ENCODE measurements at places on chromosomes 6 and 20.

DNA sequence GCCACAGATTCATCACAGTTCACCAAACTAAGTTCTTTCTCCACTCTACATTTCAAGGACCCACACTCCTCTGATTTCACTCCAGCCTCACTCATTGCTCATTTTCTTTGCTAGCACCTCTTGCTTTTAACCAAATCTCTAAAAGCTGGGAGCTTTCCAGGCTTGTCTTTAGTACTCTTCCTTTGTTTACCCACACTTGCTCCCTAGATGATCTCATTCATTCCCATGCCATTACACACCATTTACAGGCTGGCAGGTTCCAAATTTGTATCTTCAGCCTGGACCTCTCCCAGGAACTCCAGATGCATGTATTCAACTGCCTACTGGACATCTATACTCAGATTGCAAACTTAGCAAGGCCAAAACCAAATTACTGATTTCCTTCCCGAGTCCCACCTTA lies 5.3 kb upstream of the GUCA1B start:
- no peak for DNase-seq

- DNase-seq = no peak
Observed at GRCh38 chr6:11668455-11668854, 110.1 kb downstream of the ADTRP start.

- DNase-seq = no peak
Observed at GRCh38 chr20:41872930-41873329, 254.8 kb upstream of the CHD6 start.

DNA sequence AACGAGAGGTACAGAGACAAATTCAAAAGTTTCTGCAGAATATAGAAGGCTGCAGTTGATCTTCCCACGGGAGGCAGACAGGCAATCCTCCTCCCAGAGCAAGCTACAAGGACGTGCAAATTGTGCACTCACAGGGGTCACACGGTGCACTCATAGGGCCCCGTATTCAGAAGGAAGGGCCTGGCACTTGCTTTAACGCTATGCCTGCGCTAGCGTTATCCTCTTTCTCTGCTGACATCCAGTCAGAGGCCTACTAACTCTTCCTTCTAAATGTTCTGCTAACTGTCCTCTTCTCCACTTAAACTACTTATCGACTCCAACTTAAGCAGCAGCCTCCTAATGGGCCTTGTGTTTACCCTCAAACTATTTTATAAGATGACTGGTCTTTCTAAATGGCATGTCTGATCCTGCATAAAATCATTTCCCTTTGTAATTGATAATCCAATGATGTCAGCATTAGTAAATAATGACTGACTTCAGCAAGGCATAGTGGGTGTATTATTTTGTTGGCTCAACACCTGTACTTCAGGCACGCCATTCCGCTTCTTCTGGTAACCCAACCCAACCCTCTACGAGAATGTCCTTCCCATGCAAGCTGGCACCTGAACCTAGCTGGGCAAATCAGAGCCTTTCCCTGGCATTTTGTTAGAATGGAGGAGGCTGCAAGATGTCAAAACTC lies 2.2 kb downstream of the IFNGR1 start:
- DNase-seq = no peak

- DNase-seq = no peak
Observed at GRCh38 chr6:134575221-134575620, 257.3 kb upstream of the SGK1 start.

GRCh38 chr6:139423037-139423703 lies 48.7 kb upstream of the CITED2 start:
- no peak for DNase-seq

- DNase-seq = no peak
Observed at GRCh38 chr20:37697314-37697713, 3.5 kb downstream of the CTNNBL1 start.

GRCh38 chr20:7161690-7162089 lies 394.2 kb downstream of the BMP2 start:
- peak; percentile 13 for DNase-seq

DNA sequence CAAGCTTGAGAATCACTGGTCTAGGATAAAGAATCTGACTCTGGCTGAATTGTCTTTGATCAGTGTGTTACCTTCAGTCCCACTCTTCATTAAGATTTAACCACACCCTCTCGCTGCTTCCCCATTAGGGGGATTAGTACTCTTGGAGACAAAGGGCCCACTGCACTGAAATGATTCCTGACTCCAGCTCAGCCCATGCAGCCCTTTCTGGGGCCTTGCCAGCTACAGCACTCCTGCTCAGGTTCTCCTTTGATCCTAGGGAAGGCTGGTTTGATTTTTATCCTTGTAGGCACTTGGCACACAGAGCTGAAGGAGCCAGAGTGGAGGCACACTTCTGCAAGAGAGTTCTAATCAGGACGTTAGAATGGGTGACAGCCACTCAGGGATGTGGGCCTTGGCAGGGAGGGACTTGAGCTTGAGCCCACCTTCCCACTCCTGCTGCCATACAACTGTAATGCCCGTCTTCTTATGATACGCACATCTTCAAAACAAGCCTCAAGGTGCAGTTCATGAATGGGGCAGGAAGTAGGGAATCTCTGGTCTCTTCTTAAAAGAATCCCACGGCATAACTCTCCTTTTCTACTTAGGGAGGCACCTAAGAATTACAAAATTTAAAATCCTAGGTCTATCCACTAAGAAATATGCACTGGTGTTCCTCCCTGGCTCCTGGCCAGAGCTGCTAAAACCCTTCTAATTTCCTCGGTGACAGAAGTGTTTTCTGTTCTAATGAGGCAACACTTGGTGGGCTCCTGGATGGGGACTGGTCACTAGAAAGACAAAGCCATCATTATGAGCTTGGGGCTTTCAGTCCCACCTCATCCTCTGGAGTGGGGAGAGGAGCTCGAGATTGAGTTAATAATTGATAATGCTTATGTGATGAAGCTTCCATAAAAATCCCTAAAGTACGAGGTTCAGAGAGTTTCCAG lies 1.5 kb upstream of the SLA2 start:
- DNase-seq = no peak

DNA sequence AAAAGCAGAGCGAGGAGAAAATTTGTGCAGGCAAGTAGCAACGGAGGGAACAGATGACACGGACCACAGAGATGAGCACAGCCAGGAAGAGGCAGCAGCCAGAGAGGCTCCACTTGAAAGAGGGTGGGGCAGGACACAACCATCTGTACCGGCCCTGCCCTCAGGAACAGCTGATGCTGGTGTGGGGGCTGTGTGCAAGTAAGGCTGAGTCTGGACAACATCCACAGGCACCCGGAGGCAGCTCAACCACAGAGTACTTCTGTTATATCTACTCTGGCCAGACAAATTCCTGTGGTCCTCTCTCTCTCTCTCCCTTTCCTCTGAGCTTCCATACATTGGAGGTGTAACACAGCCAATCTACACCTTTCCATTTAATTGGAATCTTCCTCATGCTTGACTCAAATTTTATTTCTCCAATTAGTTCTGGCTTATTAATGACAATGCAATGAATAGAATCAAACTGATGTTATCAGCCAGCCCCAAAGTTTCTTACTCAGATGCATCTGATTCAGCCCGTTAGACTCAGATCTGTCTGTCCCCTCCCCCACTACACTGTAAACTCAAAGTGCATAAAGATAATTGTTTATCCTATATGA lies 24.9 kb downstream of the KIF13A start:
- DNase-seq = peak; percentile 83

- DNase-seq = no peak
Observed at GRCh38 chr6:25441663-25442270, 162.6 kb downstream of the CARMIL1 start.

- no peak for DNase-seq
Observed at GRCh38 chr20:57581202-57582028, 20.5 kb downstream of the PCK1 start.

GRCh38 chr6:35589201-35589739 lies 76.6 kb upstream of the TULP1 start:
- no peak for DNase-seq

DNA sequence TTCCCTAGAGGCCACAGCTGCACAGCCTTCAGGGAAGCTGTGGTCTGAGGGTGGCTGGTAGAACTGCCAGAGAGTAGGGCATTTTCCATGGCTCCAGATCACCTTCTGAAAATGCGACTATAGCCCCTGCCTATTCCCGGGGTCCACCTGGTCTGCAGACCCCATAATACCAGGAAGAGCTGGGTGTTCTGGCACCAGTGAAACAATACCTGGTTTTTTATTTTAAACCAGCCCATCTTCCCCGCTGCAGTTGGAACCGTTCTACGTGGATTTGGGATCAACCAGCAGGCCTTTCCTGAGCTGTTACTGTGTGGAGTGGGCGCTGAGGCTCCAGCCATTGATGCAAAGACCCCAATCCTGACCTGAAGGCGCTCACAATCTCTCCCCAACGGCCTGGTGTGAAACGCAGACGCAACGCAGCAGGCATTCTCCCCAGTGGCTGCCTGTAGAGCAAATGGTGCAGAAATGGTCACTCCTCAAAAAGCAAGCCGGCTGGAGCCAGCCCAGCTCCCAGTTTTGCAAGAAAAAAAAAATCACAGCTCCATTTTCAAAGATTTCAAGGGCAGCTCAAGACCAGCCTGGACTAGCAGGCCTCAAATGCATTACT lies 11.3 kb downstream of the NPEPL1 start:
- DNase-seq = no peak

DNA sequence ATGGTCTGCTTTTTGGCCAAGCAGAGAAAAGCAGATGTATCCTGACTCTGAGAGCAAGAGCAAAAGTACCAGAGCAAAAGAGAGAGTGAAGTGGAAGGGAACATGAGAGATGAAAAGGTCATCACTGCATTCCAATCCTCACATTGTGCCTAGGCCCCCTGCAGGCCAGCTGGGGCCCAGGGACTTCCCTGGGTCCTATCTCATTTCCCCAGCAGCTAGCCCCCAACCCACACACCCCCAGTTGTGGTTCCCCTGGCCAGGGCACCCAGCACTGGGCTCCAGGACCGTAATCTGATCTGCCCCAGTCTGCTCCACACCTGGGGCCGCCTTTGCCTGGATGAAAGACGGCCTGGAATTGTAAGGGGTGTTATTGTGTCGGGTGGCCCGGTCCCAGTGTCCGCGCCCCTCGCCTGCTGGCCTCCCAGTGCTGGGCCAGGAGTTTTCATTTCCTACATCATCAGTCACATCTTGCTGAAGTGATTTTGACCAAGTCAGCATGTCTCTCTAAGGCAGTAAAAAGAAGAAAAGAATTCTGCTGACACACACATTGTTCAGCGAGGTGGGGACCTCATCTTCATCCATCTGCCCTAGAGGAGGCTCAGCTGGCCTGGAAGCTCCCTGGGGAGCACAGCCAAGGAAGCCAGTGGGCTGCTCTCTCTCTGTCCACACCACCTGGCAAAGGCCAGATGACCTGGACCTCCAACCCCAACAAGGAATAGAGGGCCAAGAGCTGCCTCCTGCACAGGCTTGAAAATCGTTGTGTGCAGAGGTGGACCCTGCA lies 4.0 kb upstream of the BMP7 start:
- no peak for DNase-seq

GRCh38 chr6:7731294-7731693 lies 5.4 kb downstream of the BMP6 start:
- no peak for DNase-seq

DNA sequence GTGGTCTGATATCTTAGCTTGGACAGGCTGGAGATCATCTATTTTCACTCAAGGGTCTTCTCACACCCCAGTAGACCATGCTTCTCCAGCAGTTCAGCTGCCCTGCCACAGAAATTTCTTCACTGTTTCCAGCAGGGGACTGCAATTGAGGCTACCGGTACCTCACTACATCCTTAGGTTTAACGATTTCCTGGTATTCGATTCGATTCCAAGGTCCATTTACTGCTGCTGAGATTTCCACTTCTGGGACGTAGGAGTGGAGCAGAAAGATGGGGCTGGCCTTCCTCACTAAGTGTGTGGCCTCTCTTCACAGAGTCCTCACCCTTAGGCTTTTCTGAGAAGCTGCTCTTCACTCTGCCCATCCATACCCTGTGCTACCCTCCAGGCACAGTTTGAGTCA lies 6.2 kb downstream of the VPS16 start:
- DNase-seq = no peak

DNA sequence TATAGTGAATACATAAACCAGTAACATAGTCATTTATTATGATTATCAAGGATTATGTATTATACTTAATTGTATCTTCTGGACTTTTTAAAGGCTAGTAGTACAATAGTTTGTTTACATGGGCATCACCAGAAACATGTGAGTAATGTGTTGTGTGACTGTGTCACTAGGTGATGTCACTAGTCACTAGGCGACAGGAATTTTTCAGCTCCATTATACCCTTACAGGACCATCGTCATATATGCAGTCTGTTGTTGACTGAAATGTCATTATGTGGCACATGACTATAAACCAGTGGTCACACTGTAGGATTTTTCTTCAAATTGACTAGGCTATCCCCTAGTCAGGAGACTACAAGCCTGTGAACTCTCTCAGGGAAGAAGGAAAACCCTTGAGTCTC lies 86.5 kb upstream of the CENPW start:
- DNase-seq = no peak

DNA sequence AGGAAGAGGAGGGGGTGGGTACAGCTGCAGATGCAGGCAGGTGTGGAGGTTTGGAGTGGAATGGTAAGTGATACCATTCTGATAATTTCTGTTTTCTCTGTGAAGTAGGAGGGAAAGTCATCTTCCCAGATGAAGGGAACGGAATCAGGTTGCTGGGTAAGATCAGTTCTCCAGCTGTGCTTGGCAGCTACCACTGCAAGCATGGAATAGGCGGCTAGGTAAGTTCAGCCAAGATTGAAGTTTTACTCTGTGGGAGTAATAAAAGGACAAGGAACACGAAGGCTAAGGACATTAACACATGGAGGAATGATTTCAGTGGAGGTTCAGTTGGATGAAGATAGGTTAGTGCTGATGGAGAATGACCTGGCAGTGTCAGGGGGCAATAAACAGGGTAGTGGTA lies 128.3 kb downstream of the CARMIL1 start:
- no peak for DNase-seq

Measured in SW480 (cell line).